ENCODE measurements at places on chromosomes 7 and 10. TPM values are rescaled to one million over a fixed set of nuclear protein-coding genes. Genes with fewer than 3 reads are reported as not detected.

XRCC2 gene
- polyA plus RNA-seq = 0.84 TPM

GRCh38 chr10:4033341-4033896 is 248.4 kb upstream of the KLF6 start:
- no peak for DNase-seq

- no peak for DNase-seq
Observed at GRCh38 chr10:116741391-116742351, 695 bp downstream of the HSPA12A start.

BTAF1 gene
- polyA plus RNA-seq = 35.0 TPM

NRCAM gene
- 0.24 TPM for polyA plus RNA-seq

DNA sequence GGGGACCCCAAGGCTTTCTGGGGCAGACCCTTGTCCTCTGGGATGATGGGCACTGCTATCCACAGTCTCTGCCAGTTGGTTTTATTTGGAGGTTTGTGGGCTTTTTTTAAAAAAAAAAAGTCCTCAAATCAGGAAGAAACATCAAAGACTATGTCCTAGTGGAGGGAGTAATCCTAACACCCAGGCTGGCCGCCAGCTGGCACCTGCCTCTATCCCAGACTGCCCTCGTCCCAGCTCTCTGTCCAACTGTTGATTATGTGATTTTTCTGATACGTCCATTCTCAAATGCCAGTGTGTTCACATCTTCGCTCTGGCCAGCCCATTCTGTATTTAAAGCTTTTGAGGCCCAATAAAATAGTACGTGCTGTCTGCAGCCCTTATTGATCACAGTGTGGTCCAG is 61.0 kb upstream of the LRRC4 start:
- no peak for DNase-seq

TIAL1 gene
- polyA plus RNA-seq = 86.0 TPM

TMEM273 gene
- not detected for polyA plus RNA-seq

DNA sequence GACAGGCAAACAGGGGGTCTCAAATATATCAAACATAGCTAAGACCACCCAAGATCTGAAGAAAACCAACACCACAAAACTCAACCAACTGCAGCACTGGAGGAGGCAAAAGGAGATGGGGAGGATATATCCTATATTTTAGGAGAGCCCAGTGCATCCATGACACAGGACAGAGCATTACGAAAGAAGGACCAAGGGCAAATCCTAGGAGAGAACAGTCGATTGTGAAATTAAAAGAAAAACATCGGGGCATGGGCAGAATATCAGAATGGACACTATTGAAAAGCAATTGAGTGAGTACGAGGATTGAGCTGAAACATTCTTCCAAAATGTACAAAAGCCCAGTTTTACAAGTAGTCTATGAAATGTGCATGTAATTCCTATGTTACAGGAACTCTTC is 48.5 kb upstream of the DRGX start:
- no peak for DNase-seq

SMC3 gene
- polyA plus RNA-seq = 18.9 TPM

COMMD3 gene
- 49.4 TPM for polyA plus RNA-seq

DNA sequence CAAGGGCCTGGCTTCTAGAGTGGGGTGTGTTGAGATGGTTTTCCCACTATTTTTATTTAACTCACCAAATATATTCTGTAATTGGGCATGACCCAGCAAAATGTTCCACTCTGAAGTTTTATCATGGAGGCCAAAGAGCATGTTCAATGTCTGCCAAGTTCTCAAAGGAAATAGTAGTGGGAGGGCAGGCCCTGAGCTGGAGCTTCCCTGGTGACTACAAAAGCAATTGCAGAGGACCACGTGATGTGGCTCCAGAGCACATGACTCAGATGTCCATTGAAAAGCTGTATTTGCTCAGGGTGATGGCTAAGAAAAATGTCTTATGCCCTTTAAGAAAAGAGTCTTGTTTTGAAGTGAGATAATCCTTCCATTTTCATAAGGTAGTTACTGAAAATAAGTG is 1024.8 kb downstream of the LRMDA start:
- DNase-seq = no peak

SPDYE1 gene
- polyA plus RNA-seq = not detected

All from AG04450 (cell line).